ENCODE measurements at places on chromosomes 1 and 21.
A peak's percentile ranks its signal among the peaks of the same experiment; 100 is the strongest.

DNA sequence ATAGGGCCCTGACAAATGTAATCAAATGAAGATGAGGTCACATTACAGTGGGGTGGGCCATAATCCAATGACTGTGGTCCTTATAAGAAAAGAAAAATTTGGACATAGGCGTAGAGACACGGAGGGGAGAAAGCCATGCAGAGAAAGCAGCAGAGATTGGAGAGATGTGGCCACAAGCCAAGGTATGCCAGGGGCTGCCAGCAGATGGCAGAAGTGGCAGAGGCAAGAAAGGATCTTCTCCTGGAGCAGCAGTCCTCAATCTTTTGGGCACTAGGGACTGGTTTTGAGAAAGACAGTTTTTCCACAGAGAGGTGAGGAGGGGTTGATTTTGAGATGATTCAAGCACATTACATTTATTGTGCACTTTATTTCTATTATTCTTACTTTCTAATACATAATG, 355.1 kb downstream of the NPHP4 start:
- no peak for DNase-seq

GRCh38 chr1:155285063-155285462, 7.8 kb downstream of the HCN3 start:
- no peak for DNase-seq

DNA sequence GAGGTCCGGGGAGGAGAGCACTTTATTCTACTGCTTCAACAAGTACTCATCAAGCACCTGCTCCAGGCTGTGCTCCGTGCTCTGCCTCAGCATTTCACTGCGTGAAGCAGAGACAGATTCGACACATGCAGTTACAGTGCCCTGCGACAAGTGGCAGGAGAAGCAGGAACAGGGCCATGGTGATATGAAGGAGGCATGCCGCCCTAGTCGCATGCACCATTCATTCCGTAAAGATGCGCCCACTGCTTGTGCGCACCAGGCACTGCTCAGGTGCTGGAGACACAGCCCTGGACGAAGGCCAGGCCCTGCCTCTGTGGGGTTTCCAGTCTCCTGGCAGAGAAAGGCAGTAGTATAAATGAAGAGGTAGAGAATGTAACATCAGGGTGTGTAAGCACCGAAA, 206.6 kb downstream of the HIVEP3 start:
- DNase-seq, result no peak

- DNase-seq, result no peak
Observed at GRCh38 chr1:8170059-8170835, 144.1 kb upstream of the ERRFI1 start.

DNA sequence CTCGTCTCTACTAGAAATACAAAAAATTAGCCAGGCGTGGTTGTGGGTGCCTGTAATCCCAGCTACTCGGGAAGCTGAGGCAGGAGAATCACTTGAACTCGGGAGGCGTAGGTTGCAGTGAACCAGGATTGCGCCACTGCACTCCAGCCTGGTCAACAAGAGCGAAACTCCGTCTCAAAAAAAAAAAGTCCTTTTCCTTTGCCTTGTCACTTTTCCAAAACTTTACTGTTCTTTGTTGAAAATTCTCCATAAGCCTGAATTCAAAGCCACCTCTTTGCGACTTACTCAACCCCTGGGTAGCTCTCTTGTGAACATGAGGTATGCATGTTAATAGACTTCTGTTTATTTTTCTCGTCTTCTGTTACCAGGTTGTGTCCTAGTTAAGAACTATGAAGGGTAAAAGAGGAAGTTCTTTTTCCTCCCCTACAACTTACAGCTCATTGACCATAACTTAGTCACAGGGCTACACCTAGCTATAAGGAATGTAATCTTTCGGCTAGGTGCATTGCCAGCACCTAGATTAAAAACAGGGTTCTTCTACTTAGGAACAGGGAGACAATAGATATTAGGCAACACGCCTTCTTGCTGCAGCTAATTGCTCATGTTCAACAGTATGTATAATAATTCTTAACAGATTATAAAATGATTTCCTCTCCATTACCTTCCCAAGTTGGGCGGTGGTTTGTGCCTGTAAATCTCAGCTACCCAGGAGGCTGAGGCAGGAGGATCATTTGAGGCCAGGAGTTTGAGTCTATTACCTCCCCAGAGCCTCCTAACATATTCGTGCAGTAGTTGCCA, 40.9 kb downstream of the PTAFR start:
- DNase-seq, result no peak

DNA sequence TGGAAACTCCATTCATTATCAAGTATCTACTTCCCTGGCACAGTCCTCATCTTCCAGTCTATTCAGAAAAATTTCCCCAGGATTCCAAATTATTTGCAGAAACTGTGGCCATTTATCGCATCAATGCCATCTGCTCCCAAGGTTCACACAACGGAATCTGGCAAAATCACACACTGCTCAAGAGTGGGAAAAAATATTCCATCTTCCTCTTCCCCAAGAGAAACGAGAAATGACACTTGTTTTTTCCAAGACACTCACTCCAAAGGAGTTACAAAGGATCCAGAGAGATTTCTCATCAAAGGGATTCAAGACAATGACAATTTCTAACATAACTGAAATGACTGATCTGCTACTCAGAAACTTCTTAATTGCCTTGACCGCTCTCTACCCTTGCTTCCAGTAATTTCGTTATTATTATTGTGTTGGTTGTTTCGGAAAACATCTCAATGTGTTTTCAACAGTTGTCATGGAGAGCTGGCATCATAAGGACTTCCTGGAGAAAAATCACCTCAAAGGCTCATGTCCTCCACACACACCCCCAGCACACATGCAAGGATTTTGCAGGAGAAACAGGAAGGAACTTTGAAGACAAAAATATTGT, 128.0 kb downstream of the PSMG1 start:
- DNase-seq, result no peak

GRCh38 chr1:241271427-241271826, 85.6 kb downstream of the RGS7 start:
- no peak for DNase-seq

DNA sequence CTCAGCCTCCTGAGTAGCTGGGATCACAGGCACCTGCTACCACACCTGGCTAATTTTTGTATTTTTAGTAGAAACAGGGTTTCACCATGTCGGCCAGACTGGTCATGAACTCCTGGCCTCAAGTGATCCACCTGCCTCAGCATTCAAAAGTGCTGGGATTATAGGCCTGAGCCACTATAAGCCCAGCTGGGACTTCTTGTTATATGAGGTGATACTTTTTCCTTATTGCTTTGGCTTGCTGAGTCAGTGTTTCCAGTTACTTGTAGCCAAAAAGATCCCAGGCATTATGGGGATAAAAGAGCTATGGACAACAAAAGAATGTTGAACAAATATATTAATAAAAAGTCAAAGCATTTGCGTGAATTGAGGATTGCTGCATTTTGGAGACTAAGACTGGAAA, 69.9 kb upstream of the LPGAT1 start:
- DNase-seq, result no peak

DNA sequence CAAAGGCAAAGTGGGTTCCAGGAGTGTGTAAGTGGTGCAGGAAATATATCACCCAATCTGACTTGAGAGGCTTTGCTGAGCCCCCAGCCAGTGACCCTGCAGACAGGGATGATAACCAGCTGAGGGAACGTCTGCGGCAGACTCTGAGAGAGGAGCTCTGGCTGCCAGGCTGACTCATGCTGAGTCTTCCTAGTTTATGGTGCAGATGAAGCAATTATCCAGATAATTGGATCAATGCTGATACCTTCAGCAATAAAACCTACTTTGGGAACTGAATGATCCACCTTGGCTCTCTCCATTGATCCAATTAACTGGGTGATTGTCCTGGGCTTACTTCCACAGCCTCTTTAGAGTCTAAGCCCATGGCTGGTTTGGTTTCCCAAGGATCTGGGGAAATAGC, 7.3 kb downstream of the C8B start:
- DNase-seq, result no peak

- DNase-seq, result no peak
Observed at GRCh38 chr1:238767321-238767720, 619.0 kb upstream of the CHRM3 start.

DNA sequence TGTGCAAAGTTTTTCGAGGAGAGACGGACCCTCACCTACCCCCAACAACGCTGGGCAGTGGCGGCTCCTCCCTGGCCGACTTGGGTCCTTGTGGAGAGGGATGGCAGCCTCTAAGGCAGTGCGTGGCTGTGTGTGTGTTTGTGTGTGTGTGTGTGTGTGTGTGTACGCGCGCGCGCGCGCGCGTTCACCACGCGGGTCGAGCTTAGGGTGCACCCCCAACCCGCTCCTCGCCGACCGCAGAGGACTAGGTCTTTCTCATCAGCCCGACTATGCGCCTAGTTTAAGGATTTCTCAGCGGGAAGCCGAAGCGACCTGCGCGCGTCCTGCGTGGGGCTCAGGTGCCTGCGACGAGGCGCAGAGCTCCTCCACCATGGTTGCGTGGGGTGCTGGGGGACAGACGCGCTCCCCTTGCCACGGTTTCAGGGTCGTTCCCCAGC, 940 bp downstream of the SOX13 start:
- no peak for DNase-seq

DNA sequence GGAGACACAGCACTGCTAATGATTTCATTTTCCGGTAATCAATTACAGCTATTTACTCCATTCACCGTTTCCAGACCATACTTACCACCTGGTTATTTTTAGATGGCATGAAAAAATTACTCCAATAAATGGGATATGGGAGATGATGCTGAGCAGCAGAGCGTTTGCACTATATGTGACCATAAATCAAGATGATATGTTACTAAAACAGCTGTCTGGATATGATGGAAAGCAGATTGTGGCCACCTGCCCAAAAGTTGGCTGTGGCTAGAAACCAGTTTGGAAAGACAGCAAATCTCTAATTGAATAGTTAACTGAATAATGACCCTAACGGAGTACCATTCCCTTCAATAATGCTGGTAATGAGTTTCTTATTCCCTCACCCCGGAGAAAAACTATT, 22.5 kb upstream of the KCTD3 start:
- no peak for DNase-seq

GRCh38 chr1:21641967-21642739, 27.0 kb downstream of the RAP1GAP start:
- DNase-seq, result no peak

- DNase-seq, result no peak
Observed at GRCh38 chr1:234091876-234092275, 187.4 kb downstream of the SLC35F3 start.

GRCh38 chr1:234776876-234777855, 167.2 kb upstream of the IRF2BP2 start:
- no peak for DNase-seq

DNA sequence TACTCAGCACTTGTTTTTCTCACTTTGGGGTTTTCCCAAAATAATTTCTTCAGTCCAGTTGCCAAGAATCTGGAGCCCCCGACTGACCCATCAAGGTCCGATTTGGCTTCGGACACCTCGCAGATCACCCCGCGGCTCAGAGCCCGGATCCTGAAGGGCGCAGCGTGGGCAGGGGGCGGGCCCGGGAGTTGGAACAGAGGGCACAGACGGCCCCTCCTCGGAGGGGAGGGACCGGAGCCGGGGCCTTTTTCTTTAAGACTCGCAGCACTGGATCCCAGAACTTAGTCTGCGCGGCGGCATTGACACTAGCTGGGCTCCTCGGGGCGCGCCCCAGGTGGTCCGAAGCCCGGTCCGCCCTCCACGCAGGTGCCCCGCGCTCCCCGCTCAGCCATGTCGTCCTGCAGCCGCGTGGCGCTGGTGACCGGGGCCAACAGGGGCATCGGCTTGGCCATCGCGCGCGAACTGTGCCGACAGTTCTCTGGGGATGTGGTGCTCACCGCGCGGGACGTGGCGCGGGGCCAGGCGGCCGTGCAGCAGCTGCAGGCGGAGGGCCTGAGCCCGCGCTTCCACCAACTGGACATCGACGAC, at the start of gene CBR3:
CBR3 (plus strand) TSS at position 277 of the 588 bp plus-strand sequence; CDS start at position 391, 114 bp downstream.
- peak; percentile 39 for DNase-seq

DNA sequence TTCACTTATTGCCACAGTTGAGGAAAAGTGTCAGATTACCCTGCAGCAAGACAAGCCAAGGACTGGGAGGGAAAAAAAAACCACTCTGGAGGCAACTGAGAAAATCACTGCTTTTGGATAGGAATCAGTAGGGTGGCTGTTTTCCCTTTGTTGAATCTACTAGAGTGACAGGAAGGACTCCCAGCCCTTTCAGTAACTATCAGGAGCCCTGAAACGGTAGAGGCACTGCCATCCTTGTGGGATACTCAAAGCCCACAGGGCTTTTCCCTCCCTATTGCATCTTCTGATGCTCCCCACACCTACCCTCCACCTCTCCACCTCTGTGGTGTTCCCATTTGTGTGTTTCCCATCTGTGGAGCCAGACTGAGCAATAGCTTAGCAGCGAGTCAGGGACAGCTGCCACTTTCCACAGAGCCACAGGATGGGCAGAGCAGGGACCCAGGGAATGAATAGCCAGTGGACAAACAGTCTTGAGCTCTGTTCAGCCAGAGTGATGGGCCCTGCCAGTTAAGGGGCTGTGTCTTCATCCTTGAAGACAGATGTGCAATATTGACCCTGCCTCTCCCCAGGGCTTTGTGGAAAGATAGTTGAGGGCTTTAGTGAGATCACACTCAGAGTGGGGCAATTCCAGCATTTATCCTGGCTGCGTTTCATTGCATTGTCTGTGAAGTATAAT, 13.9 kb downstream of the UBIAD1 start:
- DNase-seq, result no peak

DNA sequence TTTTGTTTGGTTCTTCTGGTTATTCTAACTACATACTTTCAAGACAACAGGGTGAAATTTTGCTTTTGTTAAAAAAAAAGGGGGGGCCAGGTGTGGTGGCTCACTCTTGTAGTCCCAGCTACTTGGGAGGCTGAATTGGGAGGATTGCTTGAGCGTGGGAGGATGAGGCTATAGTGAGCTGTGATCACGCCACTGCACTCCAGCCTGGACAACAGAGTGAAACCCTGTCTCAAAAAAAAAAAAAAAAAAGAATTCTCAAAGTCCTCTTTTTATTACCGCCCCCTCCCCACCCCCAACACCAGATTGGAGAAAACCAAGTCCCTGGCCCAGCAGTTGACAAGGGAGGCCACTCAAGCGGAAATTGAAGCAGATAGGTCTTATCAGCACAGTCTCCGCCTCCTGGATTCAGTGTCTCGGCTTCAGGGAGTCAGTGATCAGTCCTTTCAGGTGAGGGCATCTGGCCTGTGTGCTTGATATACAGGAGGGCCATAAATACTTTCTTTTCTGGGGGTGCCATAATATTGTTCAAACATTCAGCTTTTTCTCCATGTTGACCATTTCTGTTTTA, 50.2 kb downstream of the LAMC2 start:
- no peak for DNase-seq

DNA sequence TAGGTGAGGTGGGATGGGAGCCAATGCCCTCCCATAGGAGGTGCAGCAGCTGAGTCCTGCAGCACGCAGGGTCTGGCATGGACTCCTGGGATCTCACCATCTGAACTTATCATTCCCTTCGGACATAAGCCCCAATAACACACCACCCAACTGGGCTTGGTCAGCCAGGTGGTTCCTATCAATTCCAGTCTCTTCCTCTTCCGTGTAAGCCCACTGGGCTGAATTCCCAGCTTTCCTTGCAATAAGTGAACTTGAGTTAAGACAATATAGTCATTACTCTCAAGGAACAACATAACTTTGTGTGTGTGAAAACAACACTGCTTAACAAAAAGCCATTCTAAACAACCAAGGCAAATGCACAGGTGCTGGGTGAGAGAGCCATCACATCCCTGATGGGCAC, 86.6 kb upstream of the EDN2 start:
- no peak for DNase-seq

- no peak for DNase-seq
Observed at GRCh38 chr1:231108516-231109302, 53.1 kb upstream of the TRIM67 start.

Data from effector CD4-positive, alpha-beta T cell (primary cell).